Naive thymus-derived CD4-positive, alpha-beta T cell (primary cell): ENCODE measurements at places on chromosomes 13 and 19. TPM values are rescaled to one million over a fixed set of nuclear protein-coding genes. Genes with fewer than 3 reads are reported as not detected.
A peak's percentile ranks its signal among the peaks of the same experiment; 100 is the strongest.

The TMEM255B gene
- polyA plus RNA-seq: not detected

The ANGPTL8 gene
- polyA plus RNA-seq: not detected

The PPP1R12C gene
- 6.6 TPM for polyA plus RNA-seq

- H3K4me3 ChIP-seq: no peak overlapping the region
- peaks cover 27% of the 10 kb centered on the region for H3K36me3 ChIP-seq
- DNase-seq: no peak
These were observed 6.1 kb downstream of the SAFB start for GRCh38 chr19:5628919-5629481.

DNA sequence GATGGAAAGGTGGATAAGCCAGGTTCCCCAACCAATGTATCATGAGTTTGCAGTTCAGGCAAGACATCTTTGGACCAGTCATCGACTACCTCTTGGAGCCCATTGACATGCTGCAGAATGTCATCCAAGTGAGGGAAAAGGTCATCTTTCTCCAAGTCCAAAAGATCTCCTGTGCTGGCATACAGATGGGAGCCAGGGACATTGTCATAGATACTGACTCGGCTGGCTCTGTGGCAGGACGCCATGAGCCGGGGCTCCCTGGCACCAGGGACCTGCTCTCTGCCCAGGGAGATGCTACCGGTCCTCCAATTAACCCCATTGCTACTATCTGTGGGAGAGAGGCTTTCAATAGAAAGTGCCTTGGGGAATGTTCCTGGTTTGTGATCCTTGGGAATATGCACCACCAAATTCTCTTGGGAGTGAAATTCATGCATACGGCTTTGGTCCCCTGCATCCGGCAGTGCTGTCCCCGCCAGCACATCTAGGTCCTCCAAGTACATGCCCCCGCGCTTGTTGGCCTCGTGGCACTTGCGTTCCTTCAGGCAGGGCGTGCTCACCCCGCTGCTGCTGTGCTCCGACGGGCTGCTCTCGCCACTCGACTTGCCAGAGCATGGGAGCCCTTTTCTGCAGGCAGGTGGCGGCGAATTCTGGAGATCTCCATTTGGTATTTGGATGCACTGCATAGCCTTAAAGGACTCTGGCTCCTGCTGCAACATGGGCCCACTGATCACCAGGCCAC is 113.0 kb downstream of the KL start:
- no peaks in the 10 kb centered on the region for H3K36me3 ChIP-seq
- no peaks in the 10 kb centered on the region for H3K4me1 ChIP-seq
- no peak for DNase-seq
- H3K4me3 ChIP-seq: no peak overlapping the region

DNA sequence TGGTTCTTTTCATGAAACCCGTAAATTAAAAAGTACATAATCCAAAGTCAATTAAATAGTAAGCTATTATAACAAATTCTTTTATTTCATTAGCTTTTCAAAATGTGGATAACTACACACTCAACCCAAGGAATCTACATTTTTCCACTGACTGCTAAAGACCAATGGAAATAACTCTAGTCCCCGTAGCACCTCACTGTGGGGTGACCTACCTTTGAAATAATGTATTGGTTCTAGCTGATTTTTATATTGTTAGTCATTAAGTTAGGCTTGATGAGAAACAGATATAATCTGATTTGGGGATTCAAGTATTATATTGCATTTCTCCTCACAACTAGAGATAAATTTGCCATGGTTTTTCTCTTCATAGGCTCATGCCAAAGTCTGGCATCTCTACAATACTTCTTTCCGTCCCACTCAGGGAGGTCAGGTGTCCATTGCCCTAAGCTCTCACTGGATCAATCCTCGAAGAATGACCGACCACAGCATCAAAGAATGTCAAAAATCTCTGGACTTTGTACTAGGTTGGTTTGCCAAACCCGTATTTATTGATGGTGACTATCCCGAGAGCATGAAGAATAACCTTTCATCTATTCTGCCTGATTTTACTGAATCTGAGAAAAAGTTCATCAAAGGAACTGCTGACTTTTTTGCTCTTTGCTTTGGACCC is 37.3 kb downstream of the KL start:
- H3K27me3 ChIP-seq: no peaks in the 10 kb centered on the region
- H3K36me3 ChIP-seq: no peaks in the 10 kb centered on the region
- no peaks in the 10 kb centered on the region for H3K4me1 ChIP-seq

GRCh38 chr19:51027126-51027806 is 850 bp upstream of the KLK11 start:
- H3K27ac ChIP-seq: no peak overlapping the region
- H3K27me3 ChIP-seq: no peaks in the 10 kb centered on the region

- H3K36me3 ChIP-seq: no peaks in the 10 kb centered on the region
- H3K4me1 ChIP-seq: no peaks in the 10 kb centered on the region
- no peak overlapping the region for H3K27ac ChIP-seq
These were observed 11.1 kb downstream of the TEX101 start for GRCh38 chr19:43425567-43426392.

DNA sequence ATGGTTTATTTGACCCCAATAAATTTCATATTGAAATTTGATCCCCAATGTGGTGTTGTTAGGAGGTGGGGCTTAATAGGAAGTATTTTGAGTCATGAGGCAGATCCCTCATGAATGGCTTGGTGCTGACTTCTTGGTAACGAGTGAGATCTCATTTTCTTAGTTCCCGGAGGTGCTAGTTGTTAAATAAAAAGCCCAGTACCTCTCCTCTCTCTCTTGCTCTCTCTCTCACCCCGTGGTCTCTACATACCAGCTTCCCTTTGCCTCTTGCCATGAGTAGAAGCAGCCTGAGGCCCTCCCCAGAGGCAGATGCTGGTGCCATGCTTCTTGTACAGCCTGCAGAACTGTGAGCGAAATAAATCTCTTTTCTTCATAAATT is 39.4 kb upstream of the KATNAL1 start:
- H3K36me3 ChIP-seq: no peaks in the 10 kb centered on the region
- no peak for DNase-seq
- H3K27ac ChIP-seq: no peak overlapping the region
- H3K4me1 ChIP-seq: peaks cover 31% of the 10 kb centered on the region

GRCh38 chr19:16714702-16715287 is 4.9 kb upstream of the NWD1 start:
- DNase-seq: peak; percentile 46
- H3K27me3 ChIP-seq: no peaks in the 10 kb centered on the region
- H3K36me3 ChIP-seq: no peaks in the 10 kb centered on the region

DNA sequence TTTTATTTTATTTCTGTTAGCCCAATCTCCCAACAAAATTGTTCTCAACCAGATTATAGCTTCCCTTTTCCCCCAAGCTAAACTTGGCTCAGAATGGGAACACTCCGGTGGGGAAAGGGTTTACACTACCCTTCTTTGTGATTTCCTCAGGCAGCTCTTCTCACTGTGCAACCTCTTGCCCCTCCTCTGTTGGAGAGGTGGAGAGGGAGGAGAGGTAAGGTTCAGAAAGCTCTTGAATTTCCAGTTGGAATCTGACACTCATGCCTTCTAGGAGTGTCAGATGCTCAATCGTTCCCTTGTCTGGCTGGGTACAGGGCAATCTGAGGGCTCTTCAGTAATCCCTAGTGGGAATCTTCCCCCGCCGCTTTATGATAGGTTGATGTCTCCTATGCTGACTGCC is 486.1 kb upstream of the KLF12 start:
- no peak for DNase-seq
- H3K4me3 ChIP-seq: no peak overlapping the region
- H3K27me3 ChIP-seq: no peaks in the 10 kb centered on the region
- no peaks in the 10 kb centered on the region for H3K36me3 ChIP-seq
- no peak overlapping the region for H3K27ac ChIP-seq

DNA sequence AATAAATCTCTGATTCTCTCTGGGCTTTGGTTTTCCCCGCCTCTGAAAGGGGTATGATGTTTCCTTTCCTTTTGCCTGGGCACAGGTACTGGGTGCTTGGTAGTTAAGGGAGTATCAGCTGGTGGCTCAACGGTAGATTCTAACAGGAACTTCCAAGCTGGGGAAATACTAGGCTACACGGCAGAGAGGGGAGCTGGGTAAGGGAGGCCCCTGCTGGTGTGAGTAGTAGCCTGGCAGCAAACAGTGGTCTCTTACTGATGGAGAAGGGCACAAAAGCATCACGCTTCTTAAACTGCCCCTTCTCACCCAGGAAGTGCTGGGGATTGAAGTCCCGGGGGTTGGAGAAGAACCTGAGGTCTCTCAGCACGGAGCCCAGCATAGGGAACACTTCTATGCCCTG is 26.9 kb upstream of the CYP2A7 start:
- peak overlapping the region; percentile 60 for H3K4me3 ChIP-seq
- no peaks in the 10 kb centered on the region for H3K27me3 ChIP-seq
- H3K4me1 ChIP-seq: peaks cover 10% of the 10 kb centered on the region

- H3K4me1 ChIP-seq: no peaks in the 10 kb centered on the region
- no peak overlapping the region for H3K27ac ChIP-seq
- no peaks in the 10 kb centered on the region for H3K36me3 ChIP-seq
- no peaks in the 10 kb centered on the region for H3K27me3 ChIP-seq
- DNase-seq: no peak
These were observed 38.1 kb downstream of the DGKH start for GRCh38 chr13:42086582-42086981.

DNA sequence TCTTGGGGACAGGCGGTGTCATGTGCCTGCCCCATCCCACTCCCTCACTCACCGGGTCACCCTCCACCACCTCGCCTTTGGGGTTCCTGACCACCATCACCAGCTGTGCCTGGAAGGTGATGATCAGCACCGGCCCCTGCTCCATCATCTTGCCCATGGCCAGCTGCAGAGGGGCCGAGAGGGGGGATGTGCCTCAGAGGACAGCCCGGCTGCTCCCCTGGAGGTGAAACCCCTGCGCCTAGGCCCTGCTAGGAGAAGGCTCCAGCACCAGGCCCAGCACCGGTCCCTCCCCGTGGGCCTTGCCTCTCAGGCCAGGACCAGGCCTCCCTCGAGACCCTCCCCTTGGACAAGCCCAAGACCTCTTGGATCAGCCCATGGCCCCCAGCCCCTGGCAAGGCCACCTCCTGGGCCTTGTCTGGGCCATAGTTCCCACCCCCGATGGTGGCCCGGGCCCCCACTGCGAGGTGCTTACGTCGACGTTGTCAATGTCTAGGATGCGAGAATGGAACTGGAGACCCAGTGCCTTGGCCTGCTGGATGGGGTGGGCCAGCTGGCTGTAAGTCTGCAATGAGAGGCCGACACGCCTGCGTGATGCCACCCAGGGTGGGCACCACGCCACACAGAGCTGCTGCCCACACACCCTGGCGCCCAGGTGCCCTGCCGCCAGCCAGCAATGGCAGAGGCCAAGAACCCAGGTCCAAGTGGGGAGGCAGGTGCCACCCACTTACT is 1.8 kb upstream of the CTXN1 start:
- H3K36me3 ChIP-seq: no peaks in the 10 kb centered on the region
- H3K27me3 ChIP-seq: no peaks in the 10 kb centered on the region
- no peak overlapping the region for H3K4me3 ChIP-seq

DNA sequence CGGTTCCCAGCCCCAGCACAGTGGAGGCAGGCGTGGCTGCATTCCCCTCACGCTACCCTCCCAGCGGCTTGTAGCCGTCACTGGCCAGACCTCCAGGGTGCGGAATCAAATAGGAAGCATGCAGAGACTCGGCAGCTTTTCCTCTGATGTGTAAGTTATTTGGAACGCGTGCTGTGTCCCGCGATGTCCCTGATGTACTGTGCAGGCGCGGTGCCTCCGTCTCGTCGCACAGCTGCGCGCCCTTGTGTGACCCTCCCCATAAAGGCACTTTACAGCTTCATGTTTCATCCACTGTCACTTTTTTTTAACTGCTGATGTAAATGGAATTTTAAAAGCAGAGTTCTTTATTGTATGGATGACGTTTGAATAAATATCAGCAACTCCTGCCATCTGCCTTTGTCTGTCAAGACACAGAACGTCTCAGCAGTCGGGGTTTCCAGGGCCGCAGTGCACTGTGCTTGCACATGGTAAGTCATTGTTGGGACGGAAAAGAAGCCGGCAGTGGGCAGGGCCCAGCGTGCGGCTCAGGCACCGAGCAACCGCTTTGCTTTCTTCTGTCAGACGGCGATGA is 7.3 kb upstream of the F7 start:
- no peaks in the 10 kb centered on the region for H3K4me1 ChIP-seq
- no peak overlapping the region for H3K4me3 ChIP-seq
- H3K27me3 ChIP-seq: no peaks in the 10 kb centered on the region
- no peak for DNase-seq
- no peaks in the 10 kb centered on the region for H3K36me3 ChIP-seq

DNA sequence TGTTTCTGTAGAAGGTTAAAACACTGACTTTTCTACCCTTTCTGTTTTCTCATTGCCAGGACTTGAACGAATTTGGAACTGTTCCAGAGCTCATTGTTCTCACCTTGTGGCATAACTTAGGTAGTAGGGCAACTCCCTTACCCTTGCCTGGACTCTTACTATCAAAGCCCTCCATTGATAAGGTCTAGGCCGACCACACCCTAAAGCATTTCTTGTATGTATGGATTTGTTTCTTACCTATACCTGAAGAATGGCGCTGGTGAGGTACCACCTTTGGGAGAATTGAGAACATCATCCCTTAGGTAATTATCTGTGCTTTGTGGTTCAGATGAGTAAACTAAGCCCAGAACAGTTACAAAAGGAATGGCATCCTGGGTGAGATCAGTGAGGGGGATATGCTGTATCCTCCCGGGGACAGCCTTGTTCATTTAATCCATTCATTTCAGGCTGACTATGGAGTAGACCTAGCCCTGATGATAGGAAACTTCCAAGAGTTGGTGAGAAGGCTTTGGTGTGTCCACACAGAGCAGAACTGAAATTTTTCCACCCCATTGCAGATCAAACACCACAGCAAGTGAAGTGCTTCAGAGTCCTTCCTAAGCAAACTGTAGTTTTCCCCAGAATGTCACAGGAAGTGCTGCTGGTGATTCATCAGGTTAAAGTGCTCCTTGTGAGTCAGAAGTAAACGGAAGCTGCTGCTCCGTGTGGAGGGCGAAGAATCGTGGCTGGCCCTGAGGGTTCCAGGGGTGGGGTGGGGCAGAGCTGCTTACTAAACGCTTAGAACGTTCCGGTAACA is 113.0 kb downstream of the TEX26 start:
- H3K27ac ChIP-seq: peak overlapping the region; percentile 23
- no peaks in the 10 kb centered on the region for H3K36me3 ChIP-seq
- H3K4me3 ChIP-seq: no peak overlapping the region
- H3K27me3 ChIP-seq: no peaks in the 10 kb centered on the region
- no peak for DNase-seq
- H3K4me1 ChIP-seq: peaks cover 19% of the 10 kb centered on the region
